Hematopoietic multipotent progenitor cell treated with erythropoietin and hydrocortisone succinate and interleukin-3 and kit ligand, for 8 days (in vitro differentiated cells): ENCODE measurements at places on chromosomes 2 and 18.

DNA sequence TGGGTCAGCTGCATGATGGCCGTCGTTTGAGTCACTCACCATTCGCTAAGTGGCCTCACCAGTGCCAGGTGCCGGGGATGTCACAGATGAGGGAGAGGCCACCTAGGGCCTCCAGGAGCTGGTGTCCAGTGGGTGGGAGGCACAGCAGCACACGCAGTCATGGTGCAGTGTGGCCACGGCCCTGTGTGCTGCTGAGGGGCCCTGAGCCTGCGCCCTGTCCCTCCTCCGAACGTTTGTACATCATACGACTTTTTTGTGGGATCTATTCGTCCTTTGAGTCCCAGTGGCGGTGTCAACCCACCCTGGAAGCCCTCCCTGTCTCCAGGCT lies 30.1 kb upstream of the ODC1 start:
- no peak for DNase-seq

DNA sequence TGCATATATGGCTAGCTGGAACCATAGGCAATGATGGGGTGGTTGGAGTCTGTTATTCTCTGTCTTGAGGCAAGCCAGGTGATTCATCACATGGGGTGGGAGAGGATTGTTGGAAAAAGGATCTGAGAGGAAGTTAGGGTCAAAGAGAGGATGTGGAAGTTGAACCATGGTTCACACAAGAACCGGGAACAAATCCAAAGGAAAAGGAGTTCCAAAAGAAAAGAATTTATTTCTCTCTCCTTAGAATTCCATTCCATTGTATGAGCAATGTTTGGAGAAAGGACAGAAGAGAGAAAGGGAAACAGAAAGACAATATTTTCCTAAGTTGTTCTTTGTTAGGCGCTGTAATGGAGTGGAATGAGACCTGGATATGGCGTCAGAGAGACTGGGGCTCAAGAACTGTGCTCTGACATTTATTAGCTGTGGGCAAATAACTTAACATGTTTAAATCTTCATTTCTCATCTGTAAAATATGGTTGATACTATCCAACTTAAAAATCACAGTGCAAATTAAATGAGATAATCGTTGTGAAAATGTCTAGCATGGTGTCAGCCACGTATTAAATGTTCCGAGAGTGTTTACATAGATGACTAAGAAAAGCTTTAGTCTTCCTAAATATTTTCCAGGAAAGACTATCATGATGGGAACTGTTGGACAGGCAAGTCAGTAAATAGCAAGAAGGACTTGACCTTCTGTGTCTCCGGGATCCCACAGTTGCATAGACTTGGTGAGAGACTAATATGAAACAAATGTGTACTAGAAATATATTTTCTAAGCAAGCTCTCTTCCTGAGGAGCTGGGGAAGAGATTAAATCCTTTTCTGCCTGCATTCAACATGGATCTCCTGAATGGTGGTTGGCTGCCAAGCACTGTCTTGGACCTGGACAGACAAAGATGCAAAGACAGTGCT lies 71.4 kb downstream of the TRIB2 start:
- DNase-seq = no peak

DNA sequence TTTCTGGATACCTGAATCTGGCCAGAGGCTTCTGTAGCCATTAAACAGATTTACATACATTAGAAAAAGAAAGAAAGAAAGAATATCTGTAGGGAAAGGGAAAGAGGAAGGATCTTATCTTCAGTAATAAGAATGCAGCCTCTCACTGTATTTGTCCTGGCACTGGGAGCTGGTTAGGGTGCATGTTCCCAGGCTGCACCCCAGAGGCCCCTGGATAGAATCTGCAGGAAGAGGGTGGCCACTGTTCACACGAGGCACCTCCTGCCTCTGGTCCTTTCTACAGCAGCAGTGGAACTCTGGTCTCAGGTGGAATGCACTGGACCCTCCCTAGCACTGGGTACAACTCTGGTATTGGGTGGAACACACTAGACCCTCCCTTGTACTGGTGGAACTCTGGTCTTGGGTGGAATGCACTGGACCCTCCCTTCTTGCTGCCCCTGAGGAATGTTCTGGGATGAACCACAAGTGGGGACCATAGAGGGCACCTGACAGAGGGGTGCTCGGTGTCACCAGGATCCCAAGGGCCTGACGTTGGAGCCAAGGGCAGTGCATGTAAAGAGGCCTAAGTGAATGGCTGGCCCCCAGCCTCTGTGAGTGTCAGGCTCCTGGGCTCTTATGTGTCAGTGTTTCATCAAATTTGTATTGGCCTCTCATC lies 27.4 kb upstream of the PXDN start:
- DNase-seq = no peak

- no peak for DNase-seq
These were observed 36.6 kb downstream of the ZDBF2 start for GRCh38 chr2:206311026-206311425.

DNA sequence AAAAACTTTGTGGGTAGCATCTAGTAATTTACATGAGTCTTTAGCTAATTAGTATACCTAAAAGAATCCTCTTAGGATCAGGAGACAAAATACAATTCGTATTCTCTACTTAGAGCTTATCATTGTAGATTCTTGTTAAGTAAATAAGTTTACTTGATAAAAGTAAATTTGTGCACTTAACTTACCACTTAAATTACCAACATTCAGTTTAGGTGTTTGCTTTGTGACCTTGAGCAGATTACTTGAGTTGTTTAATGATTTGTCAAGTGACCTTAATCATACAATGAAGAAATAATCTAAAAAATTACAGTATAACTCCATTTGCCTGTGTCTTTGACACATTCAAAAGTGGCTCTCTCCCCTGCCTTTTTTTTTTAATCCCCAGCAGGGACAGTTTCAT lies 67.2 kb upstream of the UBXN4 start:
- DNase-seq = no peak

DNA sequence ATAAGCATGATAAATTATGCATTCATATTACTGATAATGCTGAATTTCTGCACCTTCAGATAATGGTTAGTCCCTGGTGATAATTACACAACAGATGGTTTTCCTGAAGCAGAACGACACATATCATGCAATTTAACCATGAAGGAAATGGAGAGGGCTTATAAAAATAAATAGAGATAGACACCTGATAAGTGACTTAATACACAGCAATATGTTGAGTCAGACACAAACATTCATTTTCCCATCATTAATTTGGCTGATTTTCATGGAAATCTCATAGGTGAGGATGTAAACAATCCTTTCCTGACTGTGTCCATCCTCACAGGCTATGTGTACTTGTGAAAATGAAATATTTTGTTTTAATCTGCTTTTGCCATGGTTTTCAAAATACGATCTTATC lies 36.9 kb upstream of the DSEL start:
- no peak for DNase-seq

GRCh38 chr2:23460228-23460627 lies 75.2 kb downstream of the KLHL29 start:
- DNase-seq = no peak

- DNase-seq = no peak
These were observed 47.0 kb upstream of the SEMA4C start for GRCh38 chr2:96916646-96917543.

DNA sequence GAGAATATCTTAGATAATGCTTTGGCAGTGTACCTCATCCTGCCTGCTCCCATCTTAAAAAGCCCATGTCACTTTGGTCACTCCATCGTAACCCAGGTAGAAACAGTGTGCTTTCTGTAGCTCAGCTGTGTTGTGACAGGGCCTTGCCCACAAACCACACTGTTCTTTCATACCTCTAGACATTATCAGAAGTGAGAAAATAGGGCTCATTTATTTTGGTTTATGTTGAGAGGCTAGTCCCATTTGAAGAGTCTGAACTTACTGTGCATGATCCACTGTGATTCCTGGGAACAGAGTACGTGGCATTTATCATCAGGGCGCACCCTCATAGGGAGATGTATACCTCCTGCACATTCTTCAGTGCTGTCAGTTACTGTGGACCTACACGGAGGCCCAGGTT lies 69.7 kb downstream of the FEZ2 start:
- DNase-seq = no peak

DNA sequence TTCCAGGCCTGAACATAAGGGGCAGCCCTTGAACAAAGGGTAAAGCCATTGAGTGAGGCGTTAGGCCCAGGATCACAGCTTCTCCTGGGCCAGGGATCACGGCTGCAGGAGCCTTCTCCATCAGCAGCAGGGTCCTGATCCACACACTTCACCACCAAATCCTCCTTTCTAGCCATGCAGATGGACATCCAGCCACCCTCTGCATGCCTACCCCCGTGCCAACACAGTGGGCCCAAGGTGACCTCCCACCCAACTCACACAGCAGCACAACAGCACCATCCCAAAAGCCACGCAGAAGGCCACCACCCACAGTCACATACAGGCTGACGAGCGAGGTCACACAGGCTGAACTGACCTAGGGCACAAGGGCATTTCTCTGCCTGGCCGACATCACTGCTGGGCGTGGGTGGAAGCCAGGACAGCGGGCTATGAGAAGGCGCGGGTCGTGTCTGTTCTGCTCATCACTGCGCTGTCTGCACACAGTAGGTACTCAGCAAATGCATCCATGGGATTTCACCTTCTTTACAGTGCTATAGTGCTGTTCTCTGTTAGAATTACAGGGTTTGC lies 31.2 kb downstream of the TFCP2L1 start:
- no peak for DNase-seq

DNA sequence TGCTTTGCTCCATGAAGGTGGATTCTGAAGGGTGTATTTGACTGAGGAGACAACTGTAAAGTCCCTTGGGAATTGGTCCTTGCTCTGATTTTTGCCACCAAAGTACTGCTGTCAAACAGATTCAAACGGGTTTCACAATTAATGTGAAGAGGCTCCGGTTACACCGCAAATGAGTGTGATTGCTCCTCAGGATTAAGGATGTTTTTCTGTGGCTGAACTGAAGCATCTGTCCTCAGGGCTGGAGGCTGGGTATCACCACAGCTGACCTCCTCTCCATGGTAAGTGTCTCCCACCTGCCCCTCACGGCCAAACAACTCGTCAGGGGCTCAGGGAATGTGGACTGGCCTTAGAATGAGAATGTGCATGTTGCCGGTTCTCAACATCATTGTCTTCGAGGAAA lies 130.4 kb upstream of the NDUFV2 start:
- DNase-seq = no peak

GRCh38 chr2:197710424-197711042 lies 5.4 kb downstream of the MARS2 start:
- DNase-seq = no peak

DNA sequence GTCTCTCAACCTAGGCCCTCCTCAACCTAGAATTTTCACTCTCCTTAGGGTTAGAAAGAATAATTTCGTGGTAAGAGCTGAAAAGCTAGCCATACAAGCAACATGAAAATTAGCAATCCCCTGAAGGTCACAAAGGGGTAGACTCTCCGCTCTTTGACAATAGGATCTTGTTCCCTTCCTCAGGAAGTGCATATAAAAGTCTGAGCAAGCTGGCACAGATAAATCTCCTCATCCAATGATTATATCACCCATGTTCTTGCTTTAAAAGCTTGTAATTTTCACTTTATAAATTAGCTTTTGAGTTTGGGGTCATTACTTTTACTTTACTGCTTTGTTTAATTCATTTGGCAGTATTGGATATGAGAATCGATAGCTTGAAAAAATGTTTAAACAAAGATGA lies 852.3 kb upstream of the CRIM1 start:
- no peak for DNase-seq

GRCh38 chr2:191150230-191150599 lies 579 bp downstream of the STAT4 start:
- DNase-seq = no peak

- DNase-seq = no peak
These were observed 463.7 kb upstream of the RGPD4 start for GRCh38 chr2:107362993-107363392.

DNA sequence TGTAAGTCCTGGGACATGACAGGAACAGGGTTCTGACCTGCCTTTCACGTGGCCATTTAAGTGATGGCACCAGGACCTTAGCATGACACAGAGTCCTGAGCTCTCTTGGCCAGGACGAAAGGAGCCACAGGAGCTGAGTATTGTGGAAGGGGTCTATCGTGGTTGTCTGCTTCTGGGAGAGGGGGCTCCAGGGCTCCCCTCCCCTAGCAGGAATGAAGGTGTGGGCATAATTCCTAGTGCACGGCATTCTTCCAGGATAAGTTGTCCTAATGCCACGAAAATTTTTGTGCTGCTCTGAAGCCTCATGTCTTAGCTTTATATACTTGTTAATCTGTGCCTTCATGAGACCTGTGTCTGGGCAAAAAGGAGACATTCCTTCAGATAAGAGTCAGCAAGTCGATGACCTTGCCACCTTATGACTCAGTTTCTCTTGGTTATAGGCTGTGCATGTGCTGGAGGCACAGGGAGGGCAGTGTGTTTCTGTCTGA lies 17.1 kb downstream of the GATA6 start:
- no peak for DNase-seq

DNA sequence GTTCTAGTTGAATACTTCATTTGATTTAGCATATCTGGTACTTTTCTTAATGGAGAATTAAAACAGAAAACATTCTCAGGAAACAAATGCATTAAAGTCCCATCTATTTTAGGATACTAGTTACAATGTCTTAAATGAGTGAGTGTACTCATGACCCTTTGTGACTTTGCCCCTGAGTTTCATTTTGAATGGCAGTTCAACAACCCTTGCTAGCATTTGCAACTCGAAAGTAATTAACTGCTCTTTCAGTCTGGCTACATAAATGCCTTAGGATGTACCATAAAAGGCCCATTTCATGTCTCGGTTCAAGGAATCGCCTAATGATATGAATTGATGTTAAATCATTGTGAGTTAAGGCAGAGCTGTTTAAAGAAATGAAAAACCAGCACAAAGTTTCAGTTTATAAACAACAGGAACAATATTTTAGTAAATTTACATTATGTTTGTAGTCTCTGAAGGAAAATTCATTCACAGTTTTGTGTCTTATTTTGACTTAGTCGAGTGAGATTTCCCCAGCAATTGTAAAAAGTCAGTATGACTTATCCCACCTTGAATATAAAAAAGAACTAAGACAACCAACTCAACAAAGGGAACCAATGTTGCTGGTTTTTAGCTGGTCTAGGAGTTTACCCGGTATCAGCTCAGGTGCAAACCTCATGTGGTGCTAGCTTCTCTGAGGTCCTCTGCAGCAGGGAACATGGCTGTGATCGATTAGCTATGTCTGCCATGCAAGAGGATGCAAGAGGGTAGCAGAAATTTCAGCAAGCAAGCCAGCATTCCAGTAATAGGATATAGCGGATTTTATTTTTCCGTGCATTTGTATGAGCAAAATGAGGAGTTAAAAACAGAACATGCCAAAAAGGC lies 386.2 kb downstream of the PTPRM start:
- DNase-seq = no peak

- DNase-seq = no peak
These were observed 19.3 kb upstream of the DSG3 start for GRCh38 chr18:31428211-31428610.

- DNase-seq = peak; percentile 73
These were observed 230.9 kb upstream of the SLC14A2 start for GRCh38 chr18:45384137-45384961.
